Small intestine (tissue), 16 donors: ENCODE measurements at places on chromosomes 12 and 14.

DNA sequence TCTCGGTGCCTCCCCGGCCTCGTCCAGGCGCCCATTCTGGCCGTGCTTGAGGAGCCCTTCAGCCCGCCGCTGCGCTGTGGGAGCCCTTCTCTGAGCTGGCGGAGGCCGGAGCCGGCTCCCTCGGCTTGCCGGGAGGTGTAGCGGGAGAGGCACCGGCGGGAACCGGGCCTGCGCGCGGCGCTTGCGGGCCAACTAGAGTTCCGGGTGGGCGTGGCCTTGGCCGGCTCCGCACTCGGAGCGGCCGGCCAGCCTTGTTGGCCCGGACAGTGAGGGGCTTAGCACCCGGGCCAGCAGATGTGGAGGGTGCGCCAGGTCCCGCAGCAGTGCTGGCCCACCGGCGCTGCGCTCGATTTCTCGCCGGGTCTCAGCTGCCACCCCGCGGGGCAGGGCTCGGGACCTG, 168.7 kb upstream of the RPL10L start:
- DNase-seq, result no peak

DNA sequence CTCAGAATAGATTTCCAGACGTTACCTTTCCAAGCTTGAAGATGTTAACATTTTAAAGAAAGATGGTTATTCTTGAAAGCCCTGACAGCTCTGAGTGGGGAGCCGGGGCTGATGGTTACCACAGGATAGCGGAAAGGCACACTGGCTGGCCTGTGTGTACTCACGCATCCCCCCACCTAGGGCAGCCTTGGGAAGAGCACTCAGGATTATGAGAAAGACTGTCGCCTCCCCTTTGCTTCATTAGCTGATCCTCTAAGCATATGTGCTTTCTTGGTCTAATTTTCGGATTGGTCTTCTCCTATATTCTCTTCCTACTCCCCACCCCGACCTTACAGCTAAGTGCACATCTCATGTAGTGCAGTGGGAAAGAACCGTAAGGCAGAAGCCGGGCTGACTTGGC, 20.7 kb downstream of the NTF3 start:
- DNase-seq, result no peak

- no peak for DNase-seq
These were observed 6.2 kb downstream of the TTLL5 start for GRCh38 chr14:75667099-75667765.

GRCh38 chr12:43349863-43350262, 202.1 kb downstream of the ADAMTS20 start:
- no peak for DNase-seq

GRCh38 chr12:100061814-100062213, 77.1 kb upstream of the ANKS1B start:
- no peak for DNase-seq

DNA sequence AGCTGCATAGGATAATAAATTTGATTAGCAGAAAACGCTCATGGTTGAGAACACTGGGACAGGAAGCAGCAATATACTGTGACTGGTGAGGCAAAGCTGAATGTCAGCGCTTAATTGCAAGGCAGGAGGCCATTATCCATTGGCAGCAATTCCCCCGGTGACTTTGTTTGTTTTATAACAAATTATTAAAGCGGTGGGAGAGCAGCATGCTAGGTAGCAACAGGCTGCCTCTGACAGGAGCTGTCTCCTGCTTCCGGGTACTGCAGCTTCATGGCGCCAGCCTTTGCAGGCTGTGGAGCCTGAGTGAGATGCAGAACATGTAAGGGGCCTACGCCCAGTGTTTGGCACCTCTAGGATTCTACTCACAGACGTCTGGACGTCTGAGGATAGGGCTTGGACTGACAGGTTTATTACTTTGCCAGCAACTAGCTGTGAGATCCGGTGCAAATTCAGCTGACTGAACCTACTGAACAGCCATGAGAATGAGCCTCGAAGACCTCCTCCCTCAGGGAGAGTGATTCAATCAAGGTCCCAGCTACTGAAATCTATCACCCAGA, 82.1 kb upstream of the SSTR1 start:
- DNase-seq, result peak; percentile 44

DNA sequence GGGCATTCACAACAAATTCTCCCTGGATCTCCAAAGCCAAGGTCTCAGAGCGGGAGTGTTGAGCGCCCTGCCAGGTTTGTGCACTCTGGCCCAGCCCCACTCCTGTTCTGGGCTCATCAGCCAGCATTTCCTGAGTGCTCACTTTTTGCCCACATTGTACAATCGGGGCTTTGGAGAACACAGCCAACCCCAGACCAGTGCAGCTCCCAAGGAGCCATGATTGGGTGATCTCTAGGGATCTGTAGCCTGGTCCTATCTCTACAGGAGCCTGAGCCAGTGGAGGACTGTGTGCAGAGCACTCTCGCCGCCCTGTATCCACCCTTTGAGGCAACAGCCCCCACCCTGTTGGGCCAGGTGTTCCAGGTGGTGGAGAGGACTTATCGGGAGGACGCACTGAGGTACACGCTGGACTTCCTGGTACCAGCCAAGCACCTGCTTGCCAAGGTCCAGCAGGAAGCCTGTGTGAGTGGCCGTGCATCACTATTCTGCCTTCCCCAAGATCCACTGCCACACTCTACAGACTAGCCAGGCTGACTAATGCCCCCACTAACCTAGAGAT, 2.8 kb downstream of the ARHGEF40 start:
- peak; percentile 74 for DNase-seq

GRCh38 chr12:119122751-119123150, 56.0 kb upstream of the HSPB8 start:
- DNase-seq, result no peak

GRCh38 chr12:79690638-79691510, at the start of gene PAWR:
Gene PAWR, minus strand, starts transcription at chr12:79690964. Its CDS starts 720 bp downstream, at chr12:79690244.
- DNase-seq, result peak; percentile 88

- no peak for DNase-seq
These were observed 189.5 kb downstream of the MED13L start for GRCh38 chr12:116087962-116088361.

GRCh38 chr14:46985529-46986380, 334.2 kb upstream of the RPL10L start:
- DNase-seq, result no peak

DNA sequence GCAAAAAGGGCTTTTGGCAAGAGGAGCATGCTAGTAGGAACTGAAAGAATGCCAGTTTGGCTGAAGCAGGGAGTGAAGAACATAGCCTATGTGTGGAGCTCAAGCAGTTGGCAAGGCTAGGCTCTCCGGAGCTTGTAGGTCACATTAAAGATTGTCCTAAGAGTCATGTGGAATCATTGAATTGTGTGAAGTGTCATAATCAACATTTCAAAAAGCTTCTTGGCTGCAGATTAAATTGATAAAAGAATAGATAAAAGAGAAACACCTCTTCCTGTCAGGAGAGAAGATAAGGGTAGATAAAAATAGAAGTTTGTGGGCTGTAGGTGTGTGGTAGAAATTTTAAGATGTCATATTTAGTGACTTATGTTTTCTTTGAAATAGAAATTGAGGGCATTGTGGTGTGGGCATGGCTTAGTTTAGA, 36.1 kb downstream of the CPSF6 start:
- no peak for DNase-seq

DNA sequence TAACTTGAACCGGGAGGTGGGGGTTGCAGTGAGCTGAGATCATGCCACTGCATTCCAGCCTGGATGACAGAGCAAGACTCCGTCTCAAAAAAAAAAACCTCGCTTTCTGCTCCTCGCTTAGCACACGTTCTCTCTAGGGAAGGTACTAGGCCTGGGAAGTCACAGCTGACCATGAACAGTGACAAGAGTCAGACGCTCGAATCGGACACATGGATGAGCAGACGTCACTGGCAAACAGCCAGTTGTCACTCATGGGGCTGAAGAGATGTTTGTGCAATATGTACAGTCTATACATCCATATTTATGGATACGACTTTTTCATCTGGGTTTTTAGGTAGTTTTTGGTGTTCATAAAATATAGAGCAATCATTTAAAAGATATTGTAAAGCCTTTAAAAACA, 19.4 kb downstream of the TCHP start:
- no peak for DNase-seq

GRCh38 chr12:56330936-56331490, 2.8 kb downstream of the PAN2 start:
- peak; percentile 35 for DNase-seq

GRCh38 chr12:74665690-74666089, 128.1 kb downstream of the ATXN7L3B start:
- no peak for DNase-seq

GRCh38 chr12:84793558-84794367, 118.8 kb downstream of the SLC6A15 start:
- no peak for DNase-seq

DNA sequence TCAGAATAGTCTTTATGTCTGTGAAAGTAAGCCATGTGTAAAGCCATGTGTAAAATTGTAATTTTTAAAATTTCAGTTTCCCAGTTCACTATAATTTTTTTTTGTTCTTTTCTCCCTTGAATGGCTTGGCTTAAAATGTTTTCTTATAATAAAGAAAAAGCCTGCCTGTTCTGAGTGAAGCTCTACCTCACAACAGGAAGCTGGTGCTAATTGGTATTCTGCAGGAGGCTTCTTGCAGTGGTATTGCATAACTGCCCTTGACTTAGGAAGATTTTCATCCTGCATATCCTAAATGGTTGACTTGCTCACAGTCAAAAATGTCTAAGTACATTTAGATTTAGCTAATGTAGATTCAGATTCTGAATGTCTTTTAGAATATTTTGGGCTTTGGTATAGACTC, 49.5 kb downstream of the ATP2A2 start:
- DNase-seq, result no peak

DNA sequence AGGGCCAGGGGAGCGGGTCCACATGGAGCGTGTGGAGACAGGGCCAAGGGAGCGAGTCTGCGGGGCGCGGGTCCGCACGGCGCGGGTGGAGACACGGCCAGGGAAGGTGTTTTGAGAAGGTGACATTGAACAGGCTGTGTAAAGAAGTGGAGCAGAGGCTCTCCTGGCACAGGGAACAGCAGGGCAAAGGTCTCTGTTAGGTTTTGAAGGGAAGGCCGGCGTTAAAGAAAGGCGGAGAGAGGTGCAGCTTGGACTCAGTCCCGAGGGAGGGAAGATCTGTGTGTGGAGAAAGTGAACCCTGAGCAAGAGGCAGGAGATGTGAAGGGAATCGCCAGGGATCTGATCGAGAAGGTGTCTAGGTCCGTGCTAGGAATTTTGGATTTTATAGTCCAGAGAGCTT, 1.8 kb downstream of the PXMP2 start:
- DNase-seq, result peak; percentile 96

- no peak for DNase-seq
These were observed 114.8 kb downstream of the SNAPC1 start for GRCh38 chr14:61877035-61877390.

DNA sequence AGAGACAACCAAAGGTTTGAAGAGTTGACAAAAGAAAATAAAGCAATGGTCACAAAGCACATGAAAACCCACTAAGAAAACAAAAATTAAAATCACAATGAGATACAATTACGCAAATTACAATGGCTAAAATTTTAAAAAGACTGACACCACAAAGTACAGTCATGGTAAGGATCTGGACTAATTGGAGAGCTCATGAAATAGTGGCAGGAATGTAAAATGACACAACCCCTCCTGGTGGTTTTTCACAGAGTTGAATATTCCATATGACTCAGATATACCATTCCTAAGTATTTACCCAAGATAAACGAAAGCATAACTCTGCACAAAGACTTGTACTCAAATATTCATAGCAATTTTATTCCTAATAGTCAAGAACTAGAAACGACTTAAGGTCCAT, 65.9 kb downstream of the NOVA1 start:
- DNase-seq, result no peak

- no peak for DNase-seq
These were observed 6.0 kb upstream of the RNASE6 start for GRCh38 chr14:20775043-20775442.

GRCh38 chr12:46677749-46678148, 148.0 kb downstream of the SLC38A4 start:
- no peak for DNase-seq

GRCh38 chr14:100538351-100539002, 48.7 kb downstream of the BEGAIN start:
- DNase-seq, result no peak

- DNase-seq, result no peak
These were observed 117.5 kb upstream of the KRR1 start for GRCh38 chr12:75628916-75629315.

GRCh38 chr12:2732290-2732689, 62.5 kb upstream of the FKBP4 start:
- DNase-seq, result no peak

- DNase-seq, result no peak
These were observed 9.2 kb downstream of the DUSP6 start for GRCh38 chr12:89343127-89343526.

- no peak for DNase-seq
These were observed 1.6 kb downstream of the ANKRD33 start for GRCh38 chr12:51889216-51890132.

DNA sequence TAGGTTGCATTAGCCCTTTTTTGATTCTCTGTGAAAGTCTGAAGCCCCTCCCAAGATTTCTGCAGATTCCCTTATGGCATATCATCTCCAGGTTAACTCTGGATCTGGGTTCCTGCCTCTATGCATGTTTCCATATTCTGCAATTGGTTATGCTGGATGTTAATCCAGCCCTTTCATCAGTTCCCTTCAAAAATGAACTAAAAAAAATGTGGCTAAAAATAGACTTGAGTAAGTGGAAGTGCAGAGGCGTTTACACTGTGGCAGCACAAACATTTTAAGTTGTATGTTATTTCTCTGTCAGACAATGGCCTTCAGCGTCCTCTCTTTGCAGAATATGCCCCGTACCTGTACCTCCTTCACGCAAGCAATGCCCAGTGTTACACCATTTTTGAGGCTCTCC, 11.4 kb downstream of the MGST1 start:
- DNase-seq, result no peak

- no peak for DNase-seq
These were observed 196.6 kb upstream of the DCN start for GRCh38 chr12:91379051-91379775.

DNA sequence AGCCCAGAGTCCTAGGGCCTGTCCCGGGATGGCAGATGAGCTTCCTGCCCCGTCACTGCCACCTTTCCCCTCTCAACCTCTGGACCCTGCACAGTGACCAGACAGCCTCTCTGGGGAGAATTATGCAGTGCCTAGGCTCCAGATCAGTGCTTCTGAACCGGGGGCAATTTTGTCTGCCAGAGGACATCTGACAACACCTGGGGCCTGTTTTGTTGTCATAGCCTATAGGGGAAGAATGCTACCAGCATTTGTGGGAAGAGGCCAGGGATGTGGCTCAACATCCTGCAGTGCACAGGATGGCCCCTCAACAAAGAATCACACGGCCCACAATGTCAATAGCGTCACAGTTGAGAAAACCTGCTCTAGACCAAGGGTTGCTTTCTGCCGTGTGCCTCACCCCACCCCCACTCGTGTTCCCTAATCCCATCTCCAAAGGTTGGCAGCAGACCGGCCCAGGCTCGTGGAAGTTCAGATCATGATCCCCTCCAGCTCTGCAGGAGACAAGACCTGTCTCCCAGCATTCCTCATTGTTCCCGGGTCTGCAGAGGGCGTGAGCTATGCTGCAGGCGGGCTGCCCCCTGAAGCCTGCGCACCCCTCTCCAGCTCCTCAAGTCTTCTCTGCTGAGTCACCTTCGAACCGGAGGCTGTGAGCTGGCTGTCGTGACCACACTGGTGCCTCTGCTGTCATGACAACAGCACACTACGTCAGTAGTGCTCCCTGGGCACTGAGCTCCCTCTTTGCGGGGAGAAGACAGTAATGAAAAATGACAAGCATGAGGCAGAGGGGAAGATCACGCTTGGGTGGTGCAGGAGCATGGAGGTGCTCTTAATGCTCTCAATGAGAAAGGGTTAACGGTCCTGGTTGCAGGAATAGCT, 2.0 kb upstream of the GAPDH start:
- DNase-seq, result peak; percentile 71

GRCh38 chr14:31932675-31933074, 144.4 kb upstream of the ARHGAP5 start:
- DNase-seq, result no peak
